ENCODE measurements at places on chromosomes 6 and 20.
A peak's percentile ranks its signal among the peaks of the same experiment; 100 is the strongest.

GRCh38 chr6:20604159-20604558 is 69.9 kb downstream of the CDKAL1 start:
- no peak overlapping the region for H3K4me3 ChIP-seq
- no peak overlapping the region for H3K27ac ChIP-seq
- DNase-seq = no peak
- peaks cover 8% of the 10 kb centered on the region for H3K4me1 ChIP-seq
- H3K27me3 ChIP-seq = no peaks in the 10 kb centered on the region

DNA sequence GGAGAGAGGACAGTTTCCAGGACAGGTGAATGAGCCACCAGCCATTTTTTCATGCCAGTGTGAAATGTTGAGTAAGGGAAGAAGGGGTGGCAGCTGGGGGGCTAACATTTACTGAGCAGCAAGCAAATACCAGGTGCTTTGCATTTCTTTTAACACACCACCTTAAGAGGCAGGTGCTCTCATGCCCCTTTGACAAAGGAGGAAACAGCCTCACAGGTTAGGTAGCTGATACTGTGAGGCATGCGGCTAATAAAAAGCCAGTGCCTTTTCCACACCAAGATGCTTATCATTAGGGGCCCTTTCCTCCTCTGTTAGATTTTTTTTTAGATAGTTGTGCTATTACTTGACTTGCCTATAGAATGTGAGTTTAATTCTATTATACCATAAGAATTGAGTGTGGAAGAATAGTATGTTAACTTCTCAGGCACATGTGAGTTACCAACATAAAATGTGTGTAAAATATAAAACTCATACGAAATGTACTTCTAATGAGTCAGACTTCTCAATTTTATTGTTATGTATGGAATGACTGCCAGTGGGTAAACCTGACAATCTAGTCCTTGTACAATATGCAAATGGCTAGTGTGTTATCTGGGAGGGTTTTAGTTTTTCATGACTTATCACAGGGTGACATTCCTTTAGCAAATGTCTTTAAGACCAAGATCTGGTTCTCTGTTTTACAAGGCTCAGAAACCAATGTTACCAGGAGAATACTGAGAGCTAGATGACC is 260.0 kb downstream of the TMEM242 start:
- H3K4me3 ChIP-seq = no peak overlapping the region
- no peaks in the 10 kb centered on the region for H3K36me3 ChIP-seq
- H3K27ac ChIP-seq = no peak overlapping the region
- no peak for DNase-seq
- no peaks in the 10 kb centered on the region for H3K27me3 ChIP-seq

- peaks cover 4% of the 10 kb centered on the region for H3K4me1 ChIP-seq
- peaks cover 2% of the 10 kb centered on the region for H3K36me3 ChIP-seq
- no peak overlapping the region for H3K27ac ChIP-seq
- DNase-seq = no peak
- H3K4me3 ChIP-seq = no peak overlapping the region
These were observed 123.5 kb downstream of the RNF144B start for GRCh38 chr6:18510644-18511033.

DNA sequence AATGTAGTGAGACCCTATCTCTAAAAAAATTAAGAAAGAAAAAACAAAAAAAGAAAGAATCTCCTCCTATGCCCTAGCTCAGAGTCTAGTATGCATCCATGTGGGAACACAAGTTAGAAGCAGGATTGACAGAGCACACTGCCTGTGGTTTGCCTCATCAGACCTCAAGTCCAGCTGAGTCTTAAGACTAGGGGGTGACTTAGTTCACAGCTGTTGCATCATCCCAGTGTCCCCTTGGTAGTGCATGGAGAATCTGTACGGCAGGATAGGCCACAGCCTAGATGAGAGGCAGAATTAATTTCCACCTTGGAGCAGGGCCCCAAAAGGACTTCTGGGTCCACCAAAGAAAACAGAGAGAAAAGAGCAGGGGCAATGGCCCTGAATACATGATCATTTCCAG is 13.7 kb downstream of the PNPLA1 start:
- peaks cover 5% of the 10 kb centered on the region for H3K36me3 ChIP-seq
- no peak overlapping the region for H3K27ac ChIP-seq
- peaks cover 12% of the 10 kb centered on the region for H3K4me1 ChIP-seq

DNA sequence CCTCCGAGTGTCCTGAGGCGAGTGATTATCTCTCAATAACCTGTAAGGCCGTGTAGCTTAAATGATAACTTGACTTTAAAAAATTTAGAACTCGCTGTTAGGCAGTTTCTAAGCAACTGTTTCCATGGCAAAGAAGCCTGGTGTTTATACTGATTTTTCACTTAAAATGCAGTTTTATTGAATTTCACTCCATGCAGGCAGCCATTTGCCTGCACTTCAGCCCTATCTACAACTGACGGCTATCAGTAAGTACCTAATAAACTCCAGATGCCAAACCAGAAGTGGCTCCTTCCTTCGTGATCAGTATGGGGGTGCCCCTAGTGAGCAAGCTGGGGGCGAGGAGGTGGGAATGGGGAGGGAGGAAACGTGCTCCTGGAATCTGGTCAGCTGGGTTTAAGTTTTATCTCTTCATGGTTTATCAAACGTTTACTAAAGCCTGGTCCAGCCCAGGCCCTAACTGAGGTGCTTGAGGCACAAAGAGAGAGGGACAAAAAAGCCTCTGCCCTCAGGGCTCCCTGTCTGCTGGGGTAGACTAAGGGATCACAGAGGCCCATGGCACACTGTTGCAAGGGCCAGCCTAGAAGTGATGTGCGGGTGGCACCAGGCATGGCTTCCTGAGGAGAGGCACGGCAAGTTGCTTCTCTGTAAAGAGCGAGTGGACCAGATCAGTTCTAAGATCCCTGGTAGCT is 45.5 kb downstream of the TTI1 start:
- peaks cover 5% of the 10 kb centered on the region for H3K4me1 ChIP-seq
- peaks cover 8% of the 10 kb centered on the region for H3K36me3 ChIP-seq
- H3K27ac ChIP-seq = no peak overlapping the region
- no peaks in the 10 kb centered on the region for H3K27me3 ChIP-seq

GRCh38 chr20:46423342-46423741 is 16.9 kb upstream of the ELMO2 start:
- no peaks in the 10 kb centered on the region for H3K4me1 ChIP-seq
- no peak overlapping the region for H3K4me3 ChIP-seq
- H3K36me3 ChIP-seq = peaks cover 5% of the 10 kb centered on the region

DNA sequence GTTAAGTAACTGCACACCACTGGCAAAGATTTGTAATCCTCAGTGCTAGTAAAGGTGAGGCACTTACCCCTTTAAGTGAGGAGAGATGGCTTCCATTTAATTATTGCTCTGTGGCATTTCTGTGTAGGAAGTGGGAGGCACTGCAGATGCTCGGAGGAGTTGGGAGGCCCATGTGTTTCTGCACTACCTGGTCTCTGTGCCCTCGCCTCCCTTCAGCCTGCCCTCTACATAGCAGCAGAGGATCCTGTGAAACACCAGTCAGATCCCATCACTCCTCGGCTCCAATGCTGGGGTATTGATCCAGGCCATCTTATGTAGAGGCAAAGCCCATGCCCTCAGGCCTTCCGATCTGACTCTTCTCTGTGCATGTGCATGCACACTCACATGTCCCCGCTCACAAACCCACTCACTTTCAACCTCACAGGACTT is 67.0 kb downstream of the SLX4IP start:
- no peak for DNase-seq
- no peaks in the 10 kb centered on the region for H3K36me3 ChIP-seq
- H3K4me1 ChIP-seq = peaks cover 34% of the 10 kb centered on the region
- H3K4me3 ChIP-seq = peak overlapping the region; percentile 77
- peak overlapping the region; percentile 76 for H3K27ac ChIP-seq
